ENCODE measurements at places on chromosomes 6 and 20.

DNA sequence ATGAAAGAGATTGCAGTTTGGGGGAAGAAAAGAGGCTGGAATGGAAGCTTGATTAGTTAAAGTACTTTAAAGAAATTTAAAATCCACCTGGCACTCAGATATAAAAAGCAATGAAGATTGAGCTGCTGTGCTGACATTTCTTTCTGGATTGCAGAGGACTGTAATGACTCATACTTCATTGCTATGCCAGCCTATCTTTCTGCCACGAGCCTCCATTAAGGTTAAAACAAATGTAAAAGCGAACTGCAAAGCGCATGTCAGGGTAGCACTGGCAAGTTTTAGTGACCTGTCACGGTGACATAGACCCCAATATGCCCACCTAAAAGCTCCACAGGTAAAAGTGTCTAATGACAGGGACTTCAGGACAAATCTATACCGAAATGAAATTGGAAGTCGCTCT, 449.6 kb downstream of the C6orf118 start:
- DNase-seq: no peak

DNA sequence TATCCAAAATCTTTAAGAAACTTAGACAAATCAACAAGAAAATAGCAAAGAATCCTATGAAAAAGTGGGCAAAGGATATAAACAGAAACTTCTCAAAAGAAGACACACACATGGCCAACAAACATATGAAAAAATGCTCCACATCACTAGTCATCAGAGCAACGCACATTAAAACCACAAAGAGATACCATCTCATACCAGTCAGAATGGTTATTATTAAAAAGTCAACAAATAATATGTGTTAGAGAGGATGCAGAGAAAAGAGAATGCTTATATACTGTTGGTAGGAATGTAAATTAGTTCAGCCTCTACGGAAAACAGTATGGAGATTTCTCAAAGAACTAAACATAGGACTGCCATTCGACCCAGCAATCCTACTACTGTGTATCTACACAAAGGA, 212.0 kb upstream of the DTNBP1 start:
- no peak for DNase-seq

GRCh38 chr6:111427341-111428116, 55.5 kb downstream of the REV3L start:
- DNase-seq: no peak

DNA sequence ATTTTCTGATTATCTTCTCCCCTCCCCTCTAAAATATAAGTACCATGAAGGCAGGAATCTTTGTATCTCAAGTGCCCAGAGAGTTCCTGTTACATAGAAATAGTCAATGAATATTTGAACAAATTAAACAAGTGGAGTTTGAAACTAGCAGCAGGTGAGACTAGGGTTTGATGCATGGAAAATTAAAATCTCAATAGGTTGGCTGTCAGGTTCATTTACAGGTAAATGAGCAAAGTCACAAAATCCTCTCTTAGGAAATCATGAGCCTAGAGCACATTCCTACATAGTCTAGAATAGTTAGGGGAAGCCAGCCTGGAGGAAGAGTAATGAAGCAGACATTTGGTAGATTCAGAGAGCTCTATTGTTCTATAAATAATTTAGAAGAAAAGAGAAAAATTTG, 140.4 kb downstream of the HS3ST5 start:
- no peak for DNase-seq

- DNase-seq: no peak
Measured at GRCh38 chr20:23180451-23180921, 94.4 kb upstream of the CD93 start.

DNA sequence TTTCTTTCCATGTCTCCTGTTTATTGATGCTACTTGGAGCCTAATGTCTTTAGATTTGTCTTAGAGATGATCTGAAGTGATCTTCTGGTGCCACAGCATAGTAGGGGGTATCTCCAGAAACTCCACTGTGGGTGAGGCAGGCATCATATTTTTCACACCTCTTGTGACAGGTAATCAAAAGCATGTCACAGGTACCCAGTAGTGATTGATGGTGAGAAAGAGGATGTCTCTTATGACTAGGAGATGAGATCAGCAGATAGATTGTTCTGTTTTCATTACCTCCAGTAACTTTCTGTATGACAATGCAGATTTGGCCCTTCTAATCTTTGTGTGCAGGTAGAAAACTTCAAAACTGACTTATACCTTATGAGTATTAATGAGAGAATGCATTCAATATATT, 13.5 kb downstream of the NCOA7 start:
- DNase-seq: no peak

- no peak for DNase-seq
Measured at GRCh38 chr6:132063738-132064137, 112.6 kb upstream of the CCN2 start.

DNA sequence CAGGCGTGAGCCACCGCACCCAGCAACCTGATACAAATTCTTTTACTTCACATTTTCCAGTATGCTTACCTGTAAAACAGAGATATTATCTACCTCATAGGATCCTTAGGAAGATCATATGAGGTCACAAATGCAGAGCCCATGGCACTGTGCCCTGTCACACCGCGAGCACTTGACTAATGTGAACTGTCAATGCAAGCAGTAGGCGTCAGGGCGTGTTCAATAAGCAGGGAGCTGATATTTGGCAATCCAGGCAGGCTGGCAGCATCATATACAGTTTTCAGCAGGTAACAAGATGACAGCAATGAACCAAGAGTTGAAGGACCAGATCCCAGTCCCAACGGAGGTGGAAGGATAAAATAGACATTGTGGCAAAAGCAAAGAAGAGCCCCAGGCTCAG, 14.6 kb upstream of the ARID1B start:
- DNase-seq: no peak

GRCh38 chr6:93079061-93079460, 340.3 kb downstream of the EPHA7 start:
- no peak for DNase-seq

- no peak for DNase-seq
Measured at GRCh38 chr20:58026361-58026760, 202.1 kb downstream of the ANKRD60 start.

GRCh38 chr6:11653028-11653583, 115.6 kb downstream of the TMEM170B start:
- no peak for DNase-seq

DNA sequence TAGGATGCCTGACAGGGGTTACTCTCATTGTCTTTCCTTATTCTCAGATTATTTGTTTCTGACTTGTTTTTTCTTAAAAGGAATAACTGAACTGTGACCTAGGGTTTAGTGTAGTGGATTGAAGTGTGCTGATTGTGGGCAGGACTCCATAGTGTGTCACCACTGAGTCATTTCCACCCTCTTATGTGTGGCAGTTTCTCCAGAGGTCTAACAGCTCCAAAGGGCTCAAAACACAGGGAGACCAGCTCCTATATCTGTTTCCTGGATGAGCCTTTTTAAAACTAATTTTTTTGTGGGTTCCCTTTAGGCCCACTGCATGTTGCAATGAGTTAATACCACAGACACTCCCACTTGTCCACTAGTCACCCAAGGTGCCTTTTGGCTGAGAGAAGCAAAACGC, 951.1 kb upstream of the ADGRB3 start:
- no peak for DNase-seq

GRCh38 chr6:156916130-156916801, 139.1 kb downstream of the ARID1B start:
- DNase-seq: no peak

- no peak for DNase-seq
Measured at GRCh38 chr6:146543940-146544615, 445 bp downstream of the RAB32 start.

- DNase-seq: no peak
Measured at GRCh38 chr6:54971825-54972224, 125.3 kb downstream of the FAM83B start.

GRCh38 chr6:149211046-149211571, 106.4 kb upstream of the TAB2 start:
- DNase-seq: no peak

DNA sequence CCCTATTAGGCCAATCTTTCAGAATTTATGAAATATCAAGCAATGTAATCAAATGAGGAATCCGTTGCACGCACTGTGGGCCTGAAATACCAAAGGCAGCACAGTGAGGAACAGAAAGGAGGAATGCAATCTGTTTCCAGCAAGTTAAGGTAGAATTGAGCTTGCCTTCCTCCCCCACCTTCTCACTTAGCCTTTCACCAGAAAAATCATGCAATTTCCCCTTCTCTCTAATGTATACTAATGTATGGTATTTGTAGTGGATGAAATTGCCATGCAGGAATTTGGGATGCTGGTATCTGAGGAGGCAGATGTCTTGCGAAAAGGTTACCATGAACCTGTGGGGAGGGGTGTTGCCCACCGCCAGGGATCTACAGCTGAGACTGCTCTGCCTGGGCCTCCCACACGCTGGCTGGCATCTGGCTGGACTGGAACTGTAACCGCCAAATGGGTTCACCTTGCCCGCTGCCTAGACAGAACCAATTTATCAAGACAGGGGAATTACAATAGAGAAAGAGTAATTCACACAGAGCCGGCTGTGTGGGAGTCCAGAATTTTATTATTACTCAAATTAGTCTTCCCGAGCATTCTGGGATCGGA, 222.4 kb upstream of the MYLIP start:
- no peak for DNase-seq

- no peak for DNase-seq
Measured at GRCh38 chr20:25355011-25355595, 35.5 kb downstream of the ABHD12 start.

GRCh38 chr20:2108987-2109386, 7.4 kb downstream of the STK35 start:
- DNase-seq: no peak

DNA sequence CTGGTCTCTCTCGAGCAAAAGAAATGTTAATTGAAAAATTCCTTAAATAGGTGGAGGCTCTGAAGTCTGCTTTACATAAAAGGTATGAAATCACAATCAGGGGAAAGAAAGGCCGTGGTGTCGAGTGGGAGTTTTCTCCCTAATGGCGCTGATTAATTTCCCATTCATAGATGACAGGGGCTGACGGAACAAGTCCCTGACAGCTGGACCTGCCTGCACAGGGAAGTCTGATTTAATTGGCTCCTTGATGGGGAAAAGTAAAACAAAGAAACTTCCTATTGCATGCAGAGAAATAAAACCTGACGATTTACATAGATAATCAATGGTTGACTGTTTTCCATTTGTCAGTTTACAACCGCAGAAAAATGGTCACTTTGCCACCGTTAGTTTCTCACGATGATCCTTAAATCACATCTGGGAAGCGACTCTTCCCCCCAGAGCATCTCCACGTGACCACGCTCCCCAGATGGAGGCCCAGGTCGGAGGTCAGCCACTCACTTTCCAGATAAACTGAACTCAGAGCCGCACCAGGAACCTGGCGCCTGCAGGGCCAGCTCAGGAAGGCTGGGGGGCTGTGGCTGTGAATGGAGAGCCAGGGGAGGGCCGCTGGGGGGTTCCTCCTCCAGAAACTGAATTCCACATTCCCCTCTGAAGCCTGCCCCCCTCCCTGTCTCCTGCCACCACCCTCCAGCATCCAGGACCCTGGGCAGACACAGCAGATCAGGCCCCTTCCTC, 55.3 kb downstream of the DLL1 start:
- DNase-seq: no peak

GRCh38 chr6:155142168-155143028, 121.4 kb upstream of the CLDN20 start:
- DNase-seq: no peak

GRCh38 chr6:150765067-150765764, 100.3 kb upstream of the MTHFD1L start:
- no peak for DNase-seq

- no peak for DNase-seq
Measured at GRCh38 chr6:108969776-108970175, 121.6 kb downstream of the ARMC2 start.

DNA sequence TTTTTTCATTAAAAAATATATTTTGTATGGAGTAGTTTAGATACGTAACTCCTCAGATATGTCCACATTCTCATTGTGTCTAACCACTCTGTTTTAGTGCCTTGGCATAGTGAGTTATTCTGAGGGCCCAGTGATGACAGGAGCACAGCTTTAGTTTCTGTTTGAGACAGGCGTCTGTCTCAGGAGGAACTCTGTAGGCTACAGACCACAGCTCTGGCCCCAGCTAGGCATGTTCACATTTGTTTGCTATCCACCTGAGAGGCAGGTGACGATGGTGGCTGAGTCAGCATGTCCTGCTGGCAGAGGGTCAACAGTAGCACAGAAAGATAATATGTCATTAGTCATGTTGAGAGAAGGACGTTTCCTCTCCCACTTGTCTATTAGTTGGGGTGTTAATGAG, 16.3 kb downstream of the LRRC1 start:
- no peak for DNase-seq

- DNase-seq: no peak
Measured at GRCh38 chr6:166720856-166721255, 93.8 kb upstream of the RPS6KA2 start.

DNA sequence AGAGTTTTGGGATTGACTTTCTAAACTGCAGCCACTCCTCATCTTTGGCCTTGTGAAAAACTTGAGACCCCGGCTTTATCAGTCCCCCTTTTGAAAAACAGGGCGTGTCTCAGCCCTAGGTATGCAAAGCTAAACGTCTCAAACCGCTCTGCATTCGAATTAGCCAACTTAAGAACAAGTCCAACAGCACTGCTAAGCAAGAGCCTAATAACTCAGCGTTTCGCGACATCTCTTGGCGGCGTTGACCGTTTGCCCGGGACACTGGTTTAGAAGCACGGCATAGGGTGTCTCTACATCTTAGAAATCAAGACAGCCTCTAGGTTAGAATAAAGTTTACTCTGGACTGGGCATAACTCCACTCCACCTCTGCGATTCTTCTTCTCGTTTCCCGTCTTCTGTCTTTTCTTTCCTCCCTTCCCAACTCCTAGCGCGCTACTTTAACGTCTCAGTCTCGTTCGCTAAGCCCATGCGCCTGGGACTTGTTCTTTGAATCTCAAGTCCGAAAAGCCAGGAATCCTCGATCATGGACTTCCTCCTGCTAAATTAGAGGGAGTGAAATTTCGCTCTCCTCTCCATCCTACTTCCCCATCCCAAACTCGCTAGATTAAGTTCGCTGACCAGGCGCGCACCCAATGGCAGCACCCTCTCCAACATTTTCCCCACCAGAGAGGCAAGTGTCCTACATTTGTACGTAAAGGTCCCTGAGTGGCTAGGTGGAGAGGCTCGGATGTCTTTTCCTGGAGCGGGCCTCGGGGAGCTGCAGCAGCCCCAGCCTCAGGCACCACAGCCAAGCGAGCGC, 10.5 kb upstream of the TFAP2A start:
- DNase-seq: no peak
